ENCODE measurements at places on chromosomes 5 and 9. TPM values are rescaled to one million over a fixed set of nuclear protein-coding genes. Genes with fewer than 3 reads are reported as not detected.

NRG2 gene
- 0.73 TPM for total RNA-seq

SLCO4C1 gene
- total RNA-seq = not detected

MELK gene
- total RNA-seq = 5.3 TPM

ZNF879 gene
- 4.9 TPM for total RNA-seq

SPATA6L gene
- total RNA-seq = 0.15 TPM

GBA2 gene
- total RNA-seq = 20.1 TPM
